ENCODE measurements at places on chromosomes 1 and 21.

DNA sequence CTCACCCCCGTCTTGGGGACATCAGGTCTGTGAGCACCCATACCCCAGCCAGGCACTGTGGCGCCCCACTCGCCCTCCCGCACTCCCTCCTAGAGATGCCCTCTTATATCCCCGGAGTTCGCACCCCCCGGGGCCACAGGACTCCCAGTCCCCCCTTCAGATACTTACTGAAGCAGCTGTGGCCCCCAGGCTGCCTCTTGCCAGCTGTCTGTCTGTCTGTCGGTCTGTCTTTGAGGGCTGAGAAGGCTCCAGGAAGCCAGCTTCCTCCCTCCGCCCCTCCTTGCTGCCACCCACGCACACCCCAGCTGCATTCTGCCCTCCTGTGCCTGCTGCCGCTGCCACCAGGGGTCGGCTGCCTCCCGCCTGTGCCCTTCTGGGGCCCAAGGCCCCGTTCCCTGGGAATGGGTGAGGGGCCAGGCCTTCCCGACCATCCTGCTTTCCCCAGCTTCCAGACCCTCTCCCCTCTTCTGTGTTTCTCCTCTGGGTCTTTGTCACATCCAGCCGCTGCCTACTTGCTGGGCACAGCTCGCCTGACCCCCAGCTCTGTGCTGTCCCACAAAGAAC lies at the start of gene PTPN7:
PTPN7 (minus strand) TSS at position 226 of the 564 bp plus-strand sequence. CDS start 1,200 bp downstream, outside the sequence.
- DNase-seq = peak; percentile 10

- DNase-seq = no peak
Observed at GRCh38 chr1:111176678-111177077, 23.8 kb downstream of the DENND2D start.

- no peak for DNase-seq
Observed at GRCh38 chr1:7104339-7104738, 319.1 kb downstream of the CAMTA1 start.

DNA sequence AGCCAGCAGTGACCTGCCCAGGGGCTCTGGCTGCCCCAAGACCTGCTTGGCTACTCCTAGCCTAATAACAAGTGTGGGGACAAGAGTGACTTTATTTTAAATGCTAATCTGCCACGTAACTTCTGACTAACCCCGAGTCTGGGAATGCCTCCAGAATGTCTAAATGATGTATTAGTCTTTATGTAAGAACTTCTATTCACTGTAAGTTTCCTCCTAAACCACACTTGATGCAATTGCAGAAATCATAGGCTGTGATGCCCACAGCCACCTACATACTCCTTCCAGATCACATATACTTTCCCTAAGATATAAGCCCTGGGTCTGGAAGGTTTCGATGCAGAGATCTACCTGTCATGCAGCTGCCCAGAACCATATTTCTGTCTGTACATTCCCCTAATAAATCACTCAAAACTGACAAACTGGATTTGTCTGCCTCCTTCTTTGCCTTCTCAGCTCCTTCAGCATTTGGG lies 5.9 kb upstream of the VPS45 start:
- no peak for DNase-seq

GRCh38 chr1:36464605-36465393 lies 615 bp upstream of the MRPS15 start:
- no peak for DNase-seq

DNA sequence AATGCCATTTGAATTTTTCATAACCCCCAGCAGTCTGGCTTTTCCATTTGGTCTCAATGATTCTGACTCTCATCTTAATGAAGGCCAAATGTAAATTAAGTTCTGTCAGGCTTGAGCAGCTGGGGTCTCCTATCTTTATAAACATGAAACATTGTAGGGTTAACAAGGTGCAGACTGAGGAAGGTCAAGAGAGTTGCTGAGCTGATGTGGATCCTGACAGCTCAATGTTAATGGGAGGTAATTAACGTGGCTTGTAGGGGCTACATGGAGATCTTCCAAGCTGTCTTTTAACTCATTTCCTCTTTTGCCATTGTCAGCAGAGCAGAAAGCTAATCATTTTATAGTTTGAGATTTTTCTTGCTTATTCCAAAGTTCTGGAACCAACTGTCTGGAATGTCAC lies 55.2 kb downstream of the FGGY start:
- no peak for DNase-seq

GRCh38 chr1:180232521-180233043 lies 2.5 kb downstream of the LHX4 start:
- no peak for DNase-seq

DNA sequence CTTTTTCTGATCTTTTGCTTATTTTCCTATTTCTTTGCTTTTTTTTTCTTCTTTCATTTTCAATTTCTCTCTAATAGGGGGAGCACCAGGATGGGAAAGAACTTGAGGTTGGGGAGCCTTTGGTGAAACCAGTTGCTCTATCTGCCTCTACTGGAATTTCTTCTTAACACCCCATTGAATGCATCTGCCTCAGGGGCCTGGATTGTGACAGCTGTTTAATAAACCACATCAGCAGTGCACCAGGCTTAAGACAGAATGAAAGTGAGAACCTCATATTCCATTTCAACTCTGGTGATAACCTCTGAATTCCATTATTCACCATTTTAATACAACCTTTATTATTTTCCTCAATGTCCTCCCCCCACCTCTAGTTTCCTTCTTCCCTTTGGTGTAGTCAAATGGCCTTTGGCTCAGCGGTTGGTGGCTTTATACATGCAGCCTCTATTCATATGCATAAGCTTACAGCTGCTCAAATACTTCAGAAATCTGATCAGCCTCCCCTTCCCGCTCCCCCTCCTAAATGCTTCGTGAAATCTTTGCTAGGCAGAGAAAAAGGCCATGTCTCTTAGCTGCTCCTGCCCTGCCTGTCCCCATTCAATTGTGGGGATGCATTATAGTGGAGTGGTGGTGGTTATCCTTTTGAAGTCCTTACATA lies 537.3 kb upstream of the PLXNA2 start:
- no peak for DNase-seq
